ENCODE measurements at places on chromosomes 6 and 20. TPM values are rescaled to one million over a fixed set of nuclear protein-coding genes. Genes with fewer than 3 reads are reported as not detected.

Gene FOXC1
- 13.5 TPM for total RNA-seq

Gene EDN3
- not detected for total RNA-seq

Gene CYP39A1
- total RNA-seq = 6.3 TPM

- no peak for DNase-seq
These were observed 43.3 kb downstream of the VAPB start for GRCh38 chr20:58432186-58432954.

All from right atrium auricular region (tissue), 2 donors.